ENCODE measurements at places on chromosomes 7 and 10. TPM values are rescaled to one million over a fixed set of nuclear protein-coding genes. Genes with fewer than 3 reads are reported as not detected.

The COL1A2 gene
- total RNA-seq: not detected

GRCh38 chr7:67423065-67423464 is 426.4 kb downstream of the TYW1 start:
- no peak for DNase-seq

GRCh38 chr7:25617673-25618072 is 389.4 kb upstream of the NPVF start:
- DNase-seq: no peak

The FAM221A gene
- 12.3 TPM for total RNA-seq

Data from natural killer cell treated with Interleukin-12 subunit alpha and Interleukin-12 subunit beta and Interleukin-15 and Interleukin-18, amount 100 ng/mL, for 72 hours (primary cell).